ENCODE measurements at places on chromosomes 2 and 18. TPM values are rescaled to one million over a fixed set of nuclear protein-coding genes. Genes with fewer than 3 reads are reported as not detected.

Gene ABCB11
- total RNA-seq: not detected

Gene SERPINB13
- not detected for total RNA-seq

Gene RETSAT
- total RNA-seq: 19.6 TPM

Gene LYG2
- not detected for total RNA-seq
